ENCODE measurements at places on chromosomes 11 and 22.

DNA sequence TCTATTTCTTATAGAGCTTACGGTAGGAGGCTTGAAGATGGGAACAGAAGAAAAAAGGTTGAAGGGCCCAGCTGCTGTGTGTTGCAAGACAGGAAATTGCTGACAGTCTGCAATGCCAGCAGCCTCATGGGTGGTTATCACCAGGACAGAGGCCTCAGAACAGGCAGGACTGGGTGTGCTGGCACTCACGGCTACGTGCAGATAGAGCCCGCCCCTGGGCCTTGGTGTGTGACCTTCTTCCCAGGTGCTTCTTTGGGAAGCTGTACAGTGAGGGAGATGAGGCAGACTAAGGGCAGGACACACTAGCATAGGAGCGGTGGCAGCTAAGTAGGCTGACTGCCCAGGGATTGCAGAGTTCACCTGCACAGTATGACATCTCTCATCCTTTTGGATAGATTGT, 12.6 kb downstream of the PRAME start:
- DNase-seq, result no peak

DNA sequence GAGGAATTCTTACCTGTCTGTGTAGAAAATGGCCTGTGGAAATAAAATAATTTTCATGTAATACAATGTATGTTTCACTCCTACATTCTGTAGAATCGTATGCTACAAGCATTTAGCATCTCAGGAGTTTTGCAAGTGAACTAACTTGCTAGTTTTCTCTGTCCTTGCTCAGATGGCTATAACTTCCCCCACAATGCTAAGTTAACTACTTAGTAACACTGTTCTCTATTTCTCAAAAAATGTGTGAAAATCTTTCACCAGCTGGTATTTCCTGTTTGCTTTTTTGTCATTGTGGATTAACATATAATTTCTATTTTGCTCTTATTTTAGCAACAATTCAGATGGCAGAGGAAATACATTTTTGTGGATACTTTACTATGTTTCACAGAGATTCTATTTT, 4.4 kb downstream of the OR4S2 start:
- DNase-seq, result no peak

GRCh38 chr11:126645186-126645585, 289.7 kb downstream of the ST3GAL4 start:
- DNase-seq, result no peak

GRCh38 chr22:20186183-20186870, 35.5 kb upstream of the CCDC188 start:
- no peak for DNase-seq

GRCh38 chr11:72413914-72414628, 20.3 kb downstream of the CLPB start:
- DNase-seq, result no peak

- DNase-seq, result no peak
Observed at GRCh38 chr22:37100589-37101127, 8.9 kb downstream of the TMPRSS6 start.

- no peak for DNase-seq
Observed at GRCh38 chr11:72683782-72684200, 9.6 kb upstream of the PDE2A start.
